ENCODE measurements at places on chromosomes 4 and X.
A peak's percentile ranks its signal among the peaks of the same experiment; 100 is the strongest.

- no peak overlapping the region for H3K27ac ChIP-seq
- H3K27me3 ChIP-seq = no peaks in the 10 kb centered on the region
- peaks cover 10% of the 10 kb centered on the region for H3K36me3 ChIP-seq
- no peak overlapping the region for H3K4me3 ChIP-seq
Measured at GRCh38 chr4:70680934-70681333, 7.4 kb upstream of the UTP3 start.

DNA sequence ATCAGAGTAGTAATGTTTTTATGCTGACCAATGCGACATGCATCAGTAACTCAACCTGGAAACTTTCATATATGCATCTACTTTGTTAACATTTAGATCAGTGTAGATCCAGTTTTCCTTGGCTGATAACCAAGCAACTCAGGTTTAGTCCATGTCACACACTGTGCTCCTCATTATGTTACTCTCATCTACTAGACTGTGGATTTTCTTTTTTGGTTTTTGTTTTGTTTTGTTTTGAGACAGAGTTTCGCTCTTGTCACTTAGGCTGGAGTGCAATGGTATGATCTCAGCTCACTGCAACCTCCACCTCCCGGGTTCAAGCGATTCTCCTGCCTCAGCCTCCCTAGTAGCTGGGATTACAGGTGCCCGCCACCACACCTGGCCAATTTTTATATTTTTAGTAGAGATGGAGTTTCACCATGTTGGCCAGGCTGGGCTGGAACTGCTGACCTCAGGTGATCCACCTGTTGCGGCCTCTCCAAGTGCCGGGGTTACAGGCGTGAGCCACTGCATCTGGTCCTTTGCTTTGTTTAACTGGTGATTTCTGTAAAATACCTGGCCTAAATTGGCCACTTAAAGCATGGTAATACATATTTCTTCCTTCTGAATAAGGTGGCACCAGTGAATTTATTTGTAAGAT is 48.6 kb downstream of the SMARCAD1 start:
- H3K4me1 ChIP-seq = no peaks in the 10 kb centered on the region
- no peak for DNase-seq
- no peaks in the 10 kb centered on the region for H3K27me3 ChIP-seq
- H3K4me3 ChIP-seq = no peak overlapping the region
- H3K27ac ChIP-seq = no peak overlapping the region
- peaks cover 30% of the 10 kb centered on the region for H3K36me3 ChIP-seq

DNA sequence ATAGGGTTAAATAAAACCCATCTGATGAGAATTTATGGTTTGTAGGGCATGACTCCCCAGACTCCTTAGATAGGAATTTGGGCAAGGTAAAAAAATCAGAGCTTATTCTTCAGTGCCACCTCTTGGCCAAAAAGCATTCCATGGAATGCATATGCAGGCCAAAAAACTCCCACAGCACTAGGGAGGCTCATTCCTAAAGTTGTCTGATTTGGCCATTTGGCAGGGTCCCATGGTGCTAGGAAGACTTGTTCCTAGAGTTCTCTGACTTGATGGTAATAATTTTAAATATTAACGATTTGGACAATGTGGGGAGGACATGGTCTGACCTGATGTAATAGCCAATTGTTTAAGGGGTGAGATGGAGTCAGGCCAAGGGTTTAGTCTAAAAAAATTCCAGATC is 93.0 kb downstream of the SPIN4 start:
- no peaks in the 10 kb centered on the region for H3K27me3 ChIP-seq
- no peaks in the 10 kb centered on the region for H3K36me3 ChIP-seq
- H3K4me1 ChIP-seq = no peaks in the 10 kb centered on the region
- no peak for DNase-seq
- no peak overlapping the region for H3K4me3 ChIP-seq

DNA sequence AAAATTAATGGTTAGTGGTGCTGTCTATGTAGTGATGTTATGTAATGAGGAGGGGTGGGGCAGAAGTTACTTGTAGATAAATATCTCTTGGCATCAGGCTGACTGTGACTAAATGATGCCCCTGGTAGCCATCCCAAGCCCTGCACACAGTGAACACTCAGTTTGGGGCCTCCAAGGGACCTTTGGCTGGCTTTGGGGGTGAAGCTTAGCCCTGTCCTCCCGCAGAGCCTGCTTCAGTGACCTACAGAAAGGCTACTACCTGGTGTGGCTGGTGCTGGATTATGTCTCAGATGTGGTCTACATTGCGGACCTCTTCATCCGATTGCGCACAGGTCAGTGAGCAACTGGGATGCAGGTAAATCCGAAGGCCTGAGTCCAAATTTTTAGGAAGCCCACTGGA is 7.8 kb downstream of the CNGA2 start:
- no peak overlapping the region for H3K4me3 ChIP-seq
- H3K27ac ChIP-seq = no peak overlapping the region
- H3K4me1 ChIP-seq = no peaks in the 10 kb centered on the region
- no peaks in the 10 kb centered on the region for H3K27me3 ChIP-seq
- H3K36me3 ChIP-seq = no peaks in the 10 kb centered on the region

DNA sequence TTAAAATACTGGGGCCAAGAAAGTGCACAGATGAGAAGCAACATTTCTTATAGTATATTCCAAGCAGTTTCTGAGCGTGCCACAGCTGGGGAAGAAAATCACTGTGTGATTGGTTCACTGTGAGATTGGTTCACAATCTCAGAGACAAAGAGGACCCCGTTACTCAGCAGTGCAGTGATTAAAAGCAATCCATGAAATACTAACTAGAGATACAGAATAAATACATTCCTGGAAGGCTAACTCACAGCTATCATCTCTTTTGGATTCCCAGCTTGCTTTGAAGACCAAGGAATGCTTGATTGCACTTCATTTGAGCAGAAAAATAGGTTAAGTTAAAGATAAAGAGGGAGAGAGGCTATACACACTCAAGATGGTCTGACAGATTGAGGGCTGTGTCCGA is 132.1 kb upstream of the RAPGEF2 start:
- no peaks in the 10 kb centered on the region for H3K36me3 ChIP-seq
- DNase-seq = no peak
- H3K27ac ChIP-seq = no peak overlapping the region
- no peaks in the 10 kb centered on the region for H3K4me1 ChIP-seq
- no peak overlapping the region for H3K4me3 ChIP-seq
- H3K27me3 ChIP-seq = peaks cover 5% of the 10 kb centered on the region

DNA sequence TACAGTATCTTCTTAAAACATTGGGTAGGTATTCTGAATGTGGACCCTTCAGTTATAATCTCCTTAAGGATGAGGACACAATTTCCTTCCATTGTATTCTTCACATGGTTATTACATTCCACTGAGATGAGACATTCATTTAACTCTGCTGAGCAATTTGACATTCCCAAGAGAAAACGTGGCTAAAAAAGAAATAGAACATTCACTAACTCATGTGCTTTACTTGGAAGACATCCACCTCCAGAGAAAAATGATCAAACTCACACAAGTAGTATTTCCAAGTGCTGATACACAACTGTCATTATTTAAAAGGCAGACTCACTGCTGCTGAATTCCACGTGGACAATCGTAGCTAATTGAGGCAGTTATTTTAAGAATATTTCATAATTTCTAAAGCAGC is 227.9 kb upstream of the ANKRD50 start:
- H3K4me1 ChIP-seq = no peaks in the 10 kb centered on the region
- DNase-seq = no peak
- H3K27ac ChIP-seq = no peak overlapping the region
- no peaks in the 10 kb centered on the region for H3K27me3 ChIP-seq
- no peaks in the 10 kb centered on the region for H3K36me3 ChIP-seq

GRCh38 chr4:25258980-25259578 is 25.2 kb downstream of the PI4K2B start:
- no peak overlapping the region for H3K27ac ChIP-seq
- H3K4me3 ChIP-seq = no peak overlapping the region
- no peaks in the 10 kb centered on the region for H3K4me1 ChIP-seq
- H3K27me3 ChIP-seq = no peaks in the 10 kb centered on the region
- no peak for DNase-seq

DNA sequence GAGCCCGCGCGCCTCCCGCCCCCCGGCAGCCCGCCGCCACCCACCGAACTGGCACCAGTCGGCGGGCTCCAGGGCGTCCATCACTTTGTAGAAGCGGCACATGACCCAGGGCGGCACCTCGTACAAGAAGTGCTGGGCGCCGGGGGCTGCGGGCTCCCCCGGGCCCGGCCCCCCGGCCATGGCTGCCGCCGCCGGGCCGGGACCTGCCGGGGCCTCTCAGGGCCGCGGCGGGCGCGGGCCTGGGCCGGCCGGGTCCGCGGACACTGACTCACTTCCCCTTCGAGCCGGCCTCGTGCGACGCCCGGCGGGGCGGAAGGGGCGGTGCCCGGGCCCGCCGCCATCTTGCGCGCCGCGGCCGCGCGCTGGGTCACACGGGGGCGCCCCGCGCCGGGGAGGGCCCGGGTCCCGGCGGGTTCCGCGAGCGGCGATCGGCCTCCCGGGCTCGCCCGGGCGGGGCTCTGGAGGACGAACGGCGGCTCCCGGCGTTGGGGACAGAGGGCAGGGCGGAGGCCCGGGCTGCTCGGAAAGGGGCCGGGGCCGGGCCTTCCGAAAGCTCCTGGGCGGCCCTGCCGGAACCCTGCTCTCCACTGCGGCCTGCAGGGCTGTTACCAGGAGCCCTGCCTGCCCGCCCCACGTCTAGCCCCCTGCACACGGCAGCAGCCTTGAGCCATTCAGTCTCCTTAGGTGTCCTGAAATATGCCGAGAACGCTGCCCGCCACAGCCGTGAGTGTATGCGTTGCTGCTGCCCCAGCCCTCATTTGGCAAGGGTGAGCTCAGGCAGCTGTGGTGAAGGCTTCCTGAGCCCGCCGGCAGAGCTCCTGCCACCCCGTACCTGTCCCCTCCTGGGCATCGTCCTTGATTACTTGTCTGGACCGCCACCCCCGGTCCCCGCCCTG is at the start of gene IRAK1:
Gene IRAK1, minus strand, starts transcription at position 270 of the 896 bp plus-strand sequence. Its CDS starts 90 bp downstream, at position 180.
- peak; percentile 53 for DNase-seq
- H3K27ac ChIP-seq = peak within 1 kb of the TSS; percentile 93
- H3K4me1 ChIP-seq = peaks cover 21% of the 10 kb centered on the region
- no peaks in the 10 kb centered on the region for H3K27me3 ChIP-seq
- peaks cover 31% of the 10 kb centered on the region for H3K36me3 ChIP-seq

GRCh38 chrX:34927866-34928265 is 14.7 kb upstream of the FAM47B start:
- H3K27ac ChIP-seq = no peak overlapping the region
- no peak for DNase-seq
- no peaks in the 10 kb centered on the region for H3K4me1 ChIP-seq
- no peak overlapping the region for H3K4me3 ChIP-seq
- no peaks in the 10 kb centered on the region for H3K27me3 ChIP-seq
- H3K36me3 ChIP-seq = no peaks in the 10 kb centered on the region

DNA sequence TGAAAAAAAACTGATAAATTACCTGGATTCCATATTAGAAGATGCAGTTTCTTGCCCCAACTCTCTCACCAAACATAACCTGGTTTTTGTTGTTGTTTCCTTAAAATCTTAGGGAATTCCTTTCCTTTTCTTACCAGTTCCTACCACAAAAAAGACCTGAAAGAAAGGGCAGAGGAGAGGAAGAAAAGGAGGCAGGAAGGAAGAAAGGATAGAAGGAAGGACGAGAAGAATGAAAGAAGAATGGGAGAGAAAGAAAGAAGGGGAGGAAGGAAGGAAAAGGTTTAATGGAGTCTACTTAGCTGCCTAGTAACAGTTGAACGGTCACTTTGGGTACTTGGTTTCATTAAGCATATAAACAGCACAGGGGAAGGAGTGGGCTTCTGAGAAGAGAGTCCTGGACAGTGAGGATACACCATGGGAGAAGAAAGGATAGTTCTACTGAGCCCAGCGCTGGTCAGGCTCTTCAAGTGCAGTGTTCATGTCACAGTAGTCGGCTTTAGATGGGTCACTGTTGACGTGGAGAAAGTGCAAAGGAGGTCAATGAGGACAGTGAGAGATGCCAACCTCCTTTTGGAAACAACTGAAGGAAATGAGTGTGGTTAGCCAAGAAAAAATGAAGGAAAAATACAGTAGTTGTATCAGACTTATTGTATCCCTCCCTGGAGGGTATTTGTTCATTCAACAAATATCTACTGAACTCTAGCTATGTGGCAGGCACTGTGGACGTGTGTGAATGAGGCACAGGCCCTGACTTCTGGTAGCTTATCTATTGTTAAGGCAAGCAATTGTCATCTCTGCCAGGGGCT is 1.1 kb upstream of the CHIC2 start:
- DNase-seq = no peak
- H3K4me1 ChIP-seq = peaks cover 36% of the 10 kb centered on the region
- peak overlapping the region; percentile 74 for H3K4me3 ChIP-seq
- H3K27me3 ChIP-seq = peaks cover 9% of the 10 kb centered on the region

Measured in activated CD8-positive, alpha-beta T cell treated with anti-CD3 and anti-CD28 coated beads, Interleukin-2, amount 10 ng/mL, durations not matched to agents 7 days and 5 days (primary cell).